NCI-H1092 treated with DMSO at 0.1 percent for 48 hours (cell line): ENCODE measurements at places on chromosomes 5 and 9.

DNA sequence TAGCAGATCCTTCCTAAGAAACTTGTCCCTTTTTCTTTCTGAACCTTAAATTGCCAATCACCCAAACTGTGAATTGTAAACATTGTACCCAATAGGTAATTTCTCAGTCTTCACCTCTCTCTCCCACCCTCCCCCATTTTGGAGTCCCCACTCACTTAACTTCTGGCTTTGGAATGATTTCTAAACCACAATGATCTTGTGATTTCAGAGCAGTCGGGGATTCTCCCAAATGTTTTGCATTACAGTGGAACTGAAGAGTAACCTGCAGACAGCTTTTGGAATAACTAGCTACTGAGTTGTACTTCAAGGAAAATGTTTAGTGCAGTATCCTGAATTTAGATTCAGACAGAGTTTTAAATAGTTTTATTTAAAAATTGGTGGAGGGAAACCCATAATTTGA lies 19.2 kb downstream of the SLC27A6 start:
- DNase-seq: no peak

GRCh38 chr5:174418809-174419539 lies 305.4 kb upstream of the MSX2 start:
- no peak for DNase-seq

DNA sequence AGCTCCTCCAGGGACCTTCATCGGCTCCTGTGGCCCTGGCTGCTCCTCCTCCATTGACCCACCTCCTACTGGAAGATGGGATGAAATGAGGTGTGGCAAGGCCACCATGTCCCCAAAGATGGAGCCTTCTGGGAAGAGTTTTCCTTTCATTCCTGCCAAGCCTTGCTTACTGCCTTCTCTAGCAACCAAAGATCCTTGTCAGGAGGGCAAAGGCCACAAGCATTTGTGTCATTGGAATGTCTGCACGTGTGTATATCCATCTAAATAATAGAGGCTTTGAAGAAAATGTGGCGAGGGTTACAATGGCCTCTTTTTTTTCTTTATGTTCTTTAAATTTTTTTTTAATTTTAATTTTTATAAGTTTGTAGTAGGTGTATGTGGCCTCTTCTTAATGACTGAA lies 313.6 kb downstream of the ARHGEF28 start:
- no peak for DNase-seq

DNA sequence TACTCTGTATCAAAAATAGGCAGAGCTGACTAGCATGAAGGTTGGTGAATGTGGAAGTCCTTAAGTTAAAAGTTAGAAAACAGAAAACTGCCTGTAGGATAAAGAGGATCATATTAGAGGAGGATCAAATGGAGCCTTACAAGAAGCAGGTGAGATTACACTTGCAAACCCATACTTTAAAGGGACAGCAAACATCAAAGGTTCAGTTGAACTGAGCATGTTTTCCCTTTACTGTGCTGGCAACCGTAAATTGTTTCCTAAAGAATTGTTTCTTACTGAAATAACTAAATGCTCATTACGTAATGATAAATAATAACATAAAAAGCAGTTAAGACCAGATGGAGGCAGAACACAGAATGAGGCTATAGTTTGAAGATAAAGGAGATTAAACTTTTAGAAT lies 465.3 kb upstream of the FTMT start:
- DNase-seq: no peak

DNA sequence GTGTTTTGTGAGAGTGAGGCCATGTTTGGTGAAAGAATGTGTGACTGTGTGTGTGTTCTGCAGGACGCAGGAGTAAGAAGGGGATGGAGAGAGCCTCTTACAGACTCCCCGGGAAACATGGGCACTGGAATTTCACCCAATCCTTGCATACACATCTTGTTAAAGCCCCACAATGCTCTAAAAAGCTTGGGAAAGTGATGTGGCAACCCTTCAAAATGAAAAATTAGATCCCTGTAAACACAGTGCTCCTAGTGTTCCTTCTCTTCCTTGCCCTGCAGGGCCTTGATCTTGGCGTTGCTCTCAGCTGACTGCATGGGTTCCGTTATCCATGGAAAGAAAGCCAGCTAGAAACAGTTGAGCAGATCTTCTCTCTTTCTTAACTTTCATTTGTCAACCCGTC lies 701.7 kb downstream of the SEMA5A start:
- DNase-seq: no peak

- DNase-seq: no peak
These were observed 13.6 kb downstream of the IRX1 start for GRCh38 chr5:3609120-3609681.

DNA sequence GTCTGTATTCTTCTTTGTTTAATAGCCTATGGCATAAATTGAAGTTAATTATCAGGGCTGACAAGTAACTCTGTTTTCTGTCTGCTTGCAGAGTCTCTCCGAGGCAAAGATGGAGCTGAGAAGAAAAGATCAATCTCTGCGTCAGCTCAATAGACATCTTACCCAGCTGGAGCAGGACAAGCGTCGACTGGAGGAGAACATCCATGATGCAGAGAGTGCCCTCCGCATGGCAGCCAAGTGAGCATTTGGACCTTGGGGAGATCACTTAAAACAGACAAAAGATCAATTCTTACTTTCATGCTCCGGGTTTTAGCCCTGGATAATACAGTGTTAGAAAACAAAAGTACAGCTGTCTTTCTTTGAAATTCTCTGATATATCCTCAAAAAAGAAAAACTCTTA lies 293.8 kb downstream of the CCDC171 start:
- no peak for DNase-seq

DNA sequence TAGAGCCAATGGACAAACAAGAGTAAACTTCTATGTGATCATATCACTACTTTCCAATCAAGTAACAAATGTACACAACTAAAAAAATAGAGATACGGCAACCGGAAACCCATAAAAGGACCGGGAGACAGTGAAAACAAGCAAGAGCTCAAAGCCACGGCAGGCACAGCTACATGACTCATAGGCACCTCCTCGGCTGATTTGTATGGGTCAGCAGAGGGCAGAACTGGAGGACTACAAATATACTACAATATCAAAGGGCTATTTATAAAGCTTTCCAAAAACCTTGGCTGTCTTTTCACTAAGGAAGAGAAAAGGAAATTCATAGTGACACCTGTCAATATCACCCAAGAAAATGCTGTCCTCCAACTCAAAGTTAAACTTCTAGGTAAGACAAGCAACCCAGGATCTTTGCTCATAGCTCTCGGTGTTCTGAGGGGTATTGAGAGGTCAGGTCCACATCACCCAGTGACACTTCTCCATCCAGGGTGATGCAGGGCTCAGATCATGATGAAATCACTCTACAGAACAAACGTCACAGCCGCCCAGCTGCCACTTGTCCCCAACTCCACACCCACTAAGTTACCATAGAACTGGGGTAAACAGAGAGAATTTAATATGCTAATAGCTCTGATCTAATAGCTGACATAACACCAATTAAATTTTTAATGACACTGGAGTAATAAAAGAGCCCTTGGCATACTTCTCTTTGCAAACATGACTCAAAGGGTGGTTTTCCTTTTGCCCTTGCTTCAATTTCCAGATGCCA lies 41.3 kb downstream of the PFDN1 start:
- peak; percentile 33 for DNase-seq

DNA sequence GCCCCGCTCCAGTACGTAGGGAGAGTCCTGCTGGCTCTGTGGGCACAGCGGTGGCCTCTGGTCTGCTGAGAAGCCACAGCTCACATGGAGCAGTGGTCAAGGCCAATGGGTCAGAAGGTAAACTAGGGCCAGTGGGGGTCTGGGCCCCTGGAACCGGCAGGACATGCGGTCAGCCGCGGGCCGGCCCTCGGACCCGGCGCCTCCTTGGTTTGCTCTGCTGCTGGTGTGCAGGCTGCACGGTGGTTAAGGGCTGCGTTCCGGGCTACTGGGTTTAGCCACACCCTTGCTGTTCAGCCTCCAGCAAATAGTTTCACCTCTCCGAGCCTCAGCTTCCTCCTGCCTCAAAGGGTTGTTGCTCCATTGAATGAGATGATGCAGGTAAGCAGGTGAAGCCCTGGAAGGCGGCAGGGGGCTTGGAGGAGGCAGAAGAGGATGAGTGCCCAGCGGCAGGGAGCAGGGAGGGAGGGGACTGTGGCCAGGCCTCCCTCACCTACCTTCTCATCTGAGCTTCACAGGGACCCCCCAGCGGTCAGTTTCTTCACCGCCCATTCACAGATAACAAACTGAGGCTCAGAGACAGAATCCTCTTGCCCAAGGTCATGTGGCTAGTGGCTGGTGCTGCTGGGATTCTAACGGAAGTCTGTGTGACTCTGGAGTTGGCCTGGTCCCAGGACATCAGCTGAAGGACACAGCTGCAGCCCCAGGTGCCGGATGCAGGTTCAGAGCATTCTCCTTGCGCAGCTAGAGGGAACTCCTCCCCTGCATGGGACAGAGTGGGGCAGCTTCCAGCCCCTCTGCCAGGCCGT lies 3.7 kb upstream of the COL5A1 start:
- no peak for DNase-seq

DNA sequence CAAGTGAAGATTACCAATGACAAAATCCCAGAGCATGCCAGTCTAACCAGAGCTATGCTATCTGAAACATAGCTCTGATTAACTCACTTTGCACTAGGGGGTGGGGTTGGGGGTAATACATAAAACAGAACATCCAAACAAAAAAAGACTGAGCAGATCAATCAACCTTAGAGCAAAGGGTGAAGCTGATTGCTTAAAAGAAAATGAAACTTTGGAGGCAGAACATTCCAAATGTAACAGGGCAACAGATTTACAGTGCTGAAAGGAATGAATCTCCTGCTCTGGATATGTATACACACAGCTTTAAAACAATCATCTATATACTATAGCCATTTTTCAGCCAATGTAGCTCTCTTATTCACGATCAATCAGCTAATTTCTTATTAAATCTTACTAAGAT lies 4.9 kb downstream of the IL6ST start:
- no peak for DNase-seq

- DNase-seq: no peak
These were observed 460.2 kb downstream of the ICE1 start for GRCh38 chr5:5882706-5883105.

DNA sequence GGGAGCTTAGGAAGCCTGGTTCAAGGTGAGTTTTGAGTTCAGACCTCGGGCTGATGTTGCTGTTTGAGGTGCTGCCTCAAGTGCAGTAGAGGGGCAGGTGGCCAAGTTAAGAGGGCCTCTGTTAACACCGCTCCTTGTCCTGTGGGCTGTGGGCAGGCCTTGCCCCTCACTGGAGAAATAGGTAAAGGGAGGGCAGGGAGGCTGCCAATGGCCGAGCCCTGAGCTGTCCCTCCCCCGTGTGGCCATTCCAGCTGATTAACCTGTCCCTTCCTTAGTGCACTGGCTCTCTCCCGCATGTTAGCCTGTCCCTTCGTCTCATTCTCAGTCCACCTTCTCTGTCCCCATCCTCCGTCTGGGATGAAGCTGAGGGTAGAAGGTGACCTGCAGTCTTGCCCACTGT lies 21.4 kb downstream of the CNTFR start:
- no peak for DNase-seq

GRCh38 chr9:110832926-110833325 lies 164.3 kb downstream of the MUSK start:
- no peak for DNase-seq

- no peak for DNase-seq
These were observed 141.9 kb downstream of the SLC12A2 start for GRCh38 chr5:128225245-128226030.

GRCh38 chr5:146041180-146041789 lies 64.1 kb downstream of the PLAC8L1 start:
- DNase-seq: no peak

GRCh38 chr9:18768951-18769622 lies 263.9 kb downstream of the SAXO1 start:
- no peak for DNase-seq

DNA sequence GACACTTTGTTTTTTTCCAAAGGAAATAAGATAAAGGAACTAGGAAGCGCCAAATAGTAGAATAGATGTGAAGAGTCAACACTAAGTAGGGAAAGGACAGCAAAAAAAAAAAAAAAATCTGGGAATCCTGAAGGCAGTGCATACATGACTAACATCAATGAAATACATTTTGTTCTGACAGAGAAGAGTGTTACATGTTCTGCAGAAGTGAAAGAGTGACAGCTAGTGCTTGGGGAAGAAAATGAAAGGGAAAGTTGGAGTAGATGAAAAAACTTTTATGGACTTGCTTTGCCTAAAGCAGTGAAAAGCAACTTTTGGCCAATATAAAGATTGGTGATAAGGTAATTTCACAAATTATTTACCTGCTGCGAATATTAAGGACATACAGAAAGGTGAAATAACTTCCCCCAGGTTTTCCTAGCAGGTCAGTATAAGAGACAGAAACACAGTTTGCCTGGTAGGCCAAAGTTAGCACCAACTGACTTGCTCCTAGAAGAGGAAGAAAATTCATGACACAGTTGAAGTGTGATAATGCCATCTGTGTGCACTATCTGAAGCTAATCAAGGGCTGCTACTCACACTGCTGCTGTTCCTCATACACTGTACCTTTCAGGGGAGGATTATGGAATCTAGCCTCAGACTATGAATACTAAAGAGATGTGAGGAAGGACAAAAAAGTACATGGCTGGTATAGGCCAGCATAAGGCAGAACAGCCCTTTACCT lies 38.6 kb downstream of the RANBP6 start:
- no peak for DNase-seq

DNA sequence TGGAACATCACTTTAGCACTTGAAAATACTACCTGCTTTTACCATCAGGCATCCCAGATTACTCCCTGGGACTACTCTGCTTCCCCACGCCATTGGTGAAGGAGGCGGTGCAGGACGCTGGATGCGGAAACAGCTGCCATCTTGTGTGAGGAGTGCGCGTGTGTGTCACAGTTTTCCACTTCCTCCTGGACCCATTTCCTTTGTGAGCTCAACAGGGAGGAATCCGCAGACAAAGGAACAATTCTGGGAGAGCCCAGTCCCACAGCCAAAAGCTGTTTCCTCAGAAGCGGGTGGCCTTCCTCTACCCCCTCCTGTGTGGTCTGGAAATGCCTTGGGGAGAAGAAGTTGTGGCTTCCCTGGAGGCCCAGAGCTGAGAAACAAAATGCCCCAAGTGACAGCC lies 16.8 kb downstream of the AFAP1L1 start:
- DNase-seq: no peak

- no peak for DNase-seq
These were observed 142.6 kb upstream of the GAS1 start for GRCh38 chr9:87089929-87090328.

DNA sequence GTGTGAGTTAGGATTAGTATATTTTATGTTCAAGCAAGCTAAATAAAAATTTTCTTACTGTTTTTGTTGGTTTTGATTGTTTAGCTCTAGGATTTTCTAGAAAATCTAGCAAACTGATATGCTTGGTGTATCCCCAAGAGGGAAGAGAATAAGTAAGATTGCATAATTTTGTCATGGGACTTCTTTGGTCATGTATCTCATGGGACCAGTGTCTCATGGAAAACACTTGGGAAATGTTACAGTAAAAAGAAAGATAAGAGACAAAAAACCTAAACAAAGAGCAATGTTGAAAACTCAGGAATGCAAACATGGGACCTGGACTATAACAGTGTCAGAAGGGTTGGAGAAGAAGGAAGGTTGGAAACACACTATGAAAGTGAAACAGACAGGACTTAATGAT lies 119.4 kb downstream of the TLR4 start:
- DNase-seq: no peak
